ENCODE measurements at places on chromosomes 6 and 20.

DNA sequence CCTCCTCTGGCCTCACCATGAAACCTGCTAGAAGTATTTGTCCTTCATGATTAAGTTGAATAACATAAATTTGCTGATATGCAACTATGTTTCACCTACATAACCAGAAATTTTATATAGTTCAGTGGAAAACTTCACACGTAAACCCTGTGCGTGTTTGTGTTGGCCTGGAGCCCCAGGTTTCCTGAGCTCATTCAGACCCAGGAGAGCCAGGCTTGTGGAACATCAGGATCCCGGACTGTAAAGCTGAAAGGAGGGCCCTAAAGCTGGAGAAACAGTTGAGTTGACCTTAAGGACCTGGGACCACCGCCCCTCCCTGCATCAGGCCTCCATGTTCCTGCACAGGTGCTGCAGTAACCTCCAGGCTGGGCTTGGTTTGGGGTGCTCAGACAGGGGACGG is 3.1 kb upstream of the SPATS1 start:
- no peak for DNase-seq

- DNase-seq = peak; percentile 4
Observed at GRCh38 chr6:82589509-82590206, 226.0 kb downstream of the TPBG start.

DNA sequence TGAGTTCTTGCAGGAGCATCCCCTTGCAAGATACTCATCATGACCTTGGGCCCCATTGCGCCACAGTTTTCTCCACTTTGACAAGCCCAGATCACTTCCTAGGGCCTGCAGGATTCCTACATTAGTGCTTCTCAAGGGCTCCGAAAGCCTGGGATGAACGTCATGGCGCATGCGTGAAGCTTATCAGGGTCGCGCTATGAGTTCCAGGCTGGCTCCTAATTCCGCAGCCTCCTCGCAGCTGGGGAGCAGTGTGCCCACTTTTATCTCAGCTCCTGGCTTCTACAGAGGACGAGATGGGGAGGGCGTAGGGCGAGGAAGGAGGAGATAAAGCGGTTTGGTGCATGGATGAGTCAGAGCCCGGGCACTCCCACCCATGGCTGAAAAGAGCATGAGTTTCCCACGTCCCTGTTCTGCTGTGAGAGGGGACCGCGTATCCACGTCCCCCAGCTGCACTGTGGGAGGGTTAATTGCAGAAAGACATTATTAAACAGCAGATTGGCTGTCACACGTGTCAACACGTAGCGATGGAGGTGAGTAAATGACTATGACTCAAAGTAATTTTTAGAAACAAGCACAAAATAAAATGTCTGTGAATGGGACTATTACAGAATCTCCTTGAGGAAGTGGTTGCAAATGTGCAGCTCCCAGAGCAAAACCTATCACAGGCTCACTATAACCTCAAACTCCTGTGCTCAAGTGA is 72.9 kb upstream of the DSP start:
- no peak for DNase-seq

DNA sequence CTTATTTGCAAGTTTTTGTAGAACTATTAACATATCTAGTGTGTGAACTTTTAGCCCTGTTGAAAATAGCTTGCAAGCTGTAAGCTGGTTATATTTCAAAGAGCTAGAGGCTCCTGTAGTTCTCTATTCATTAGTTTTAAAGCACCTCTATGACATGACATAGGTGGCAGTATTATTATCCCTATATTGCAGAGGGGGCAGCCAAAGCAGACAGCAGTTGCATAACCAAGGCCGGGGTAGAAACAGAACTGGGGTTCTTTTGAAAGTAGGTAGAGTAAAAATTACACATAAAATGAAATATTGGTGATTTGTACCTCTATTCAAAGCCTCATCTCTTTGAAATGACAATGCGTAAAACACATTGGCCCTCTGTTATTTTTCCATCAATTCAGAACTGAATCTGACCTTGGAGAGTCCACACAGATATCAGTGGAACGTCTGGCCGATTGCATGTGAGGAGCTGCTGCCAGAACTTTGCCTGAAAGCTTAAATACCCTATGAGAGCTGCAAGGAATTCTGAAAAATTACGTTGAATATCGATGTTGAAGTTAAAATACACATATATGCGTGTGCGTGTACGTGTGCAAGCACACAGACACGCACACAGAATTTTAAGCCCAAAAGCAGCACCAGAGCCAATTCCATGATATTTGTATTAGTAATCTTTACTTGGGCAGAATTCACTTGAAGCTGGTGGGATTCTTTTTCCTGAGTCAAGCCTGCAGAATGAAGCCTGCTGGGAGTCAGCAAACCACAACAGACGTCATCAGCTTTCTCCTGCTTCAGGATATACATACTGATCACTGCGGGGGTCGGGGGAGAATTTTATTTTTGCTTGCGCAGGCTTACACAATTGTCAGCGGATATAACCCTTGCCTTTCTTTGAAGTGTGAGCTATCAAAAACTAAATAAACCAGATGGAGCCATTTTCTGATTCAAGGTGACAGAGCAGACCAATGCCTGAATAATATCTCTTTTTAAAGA is 163.2 kb downstream of the PDE7B start:
- DNase-seq = no peak

DNA sequence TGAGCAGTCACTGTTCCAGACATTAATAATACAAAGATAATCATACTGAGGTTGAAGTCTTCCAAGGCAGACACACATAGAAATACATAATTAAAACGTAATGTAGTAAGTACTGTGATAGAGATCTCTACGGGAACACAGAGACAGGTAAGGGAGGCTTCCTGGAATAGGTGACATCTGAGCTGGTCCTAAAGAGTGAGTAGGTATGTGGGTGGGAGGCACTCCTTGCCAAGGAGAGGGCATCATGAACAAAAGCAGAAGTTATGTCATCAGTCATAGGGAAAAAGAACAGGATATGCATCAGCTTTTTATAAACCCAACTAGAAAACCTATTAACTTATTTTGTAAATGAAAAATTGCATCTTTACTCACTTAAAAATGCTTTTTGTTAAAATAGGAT is 110.0 kb downstream of the MAP7 start:
- no peak for DNase-seq

- no peak for DNase-seq
Observed at GRCh38 chr6:7910298-7910653, 312 bp downstream of the TXNDC5 start.

DNA sequence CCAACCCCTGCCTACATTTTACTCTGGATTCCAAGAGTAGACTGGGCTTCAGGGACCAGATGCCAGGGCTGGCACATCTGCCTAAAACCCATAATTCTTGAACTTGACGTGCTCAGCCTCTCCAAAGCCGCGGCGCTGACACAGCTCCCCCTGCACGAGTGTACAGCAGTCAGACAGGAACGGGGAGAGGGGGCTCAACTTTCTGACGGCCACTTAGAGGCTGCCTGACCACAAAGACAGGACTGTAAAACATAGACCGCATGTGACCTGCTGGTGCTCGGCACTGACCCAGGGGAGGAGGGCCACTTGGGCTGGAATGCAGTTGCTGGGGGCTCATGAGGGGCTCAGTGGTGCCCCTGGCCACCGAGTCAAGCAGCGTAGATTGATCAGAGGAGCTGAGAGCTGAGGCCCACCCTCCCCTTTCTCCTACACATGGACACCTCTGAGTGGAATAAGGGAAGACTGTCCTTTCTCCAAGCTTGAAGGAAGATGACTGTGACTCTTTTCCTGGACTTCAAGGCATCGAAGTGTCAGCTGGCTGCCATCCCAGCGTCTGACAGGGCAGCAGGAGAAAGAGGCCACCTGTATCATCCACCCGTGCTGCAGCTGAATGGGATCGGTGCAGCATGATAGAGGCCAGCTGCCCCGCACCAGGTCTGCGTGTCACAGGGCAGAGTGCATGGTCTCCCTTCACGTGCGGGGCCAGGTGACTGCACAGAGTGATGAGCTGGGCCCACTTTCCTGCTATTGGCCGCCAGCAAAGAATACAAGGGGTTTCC is 171.3 kb upstream of the AGPAT4 start:
- no peak for DNase-seq

GRCh38 chr20:40305303-40305702 is 383.7 kb downstream of the MAFB start:
- DNase-seq = no peak

GRCh38 chr6:137102050-137102848 is 57.5 kb upstream of the IL20RA start:
- no peak for DNase-seq

- DNase-seq = no peak
Observed at GRCh38 chr6:45115696-45116095, 212.4 kb upstream of the RUNX2 start.

- DNase-seq = no peak
Observed at GRCh38 chr20:56929606-56930005, 300.5 kb downstream of the TFAP2C start.

Measured in CD4-positive, alpha-beta T cell treated with Interferon alpha-2 for 1 hour (primary cell).